ENCODE measurements at places on chromosomes 3 and 15. TPM values are rescaled to one million over a fixed set of nuclear protein-coding genes. Genes with fewer than 3 reads are reported as not detected.

GRCh38 chr3:115927197-115927596 lies 303.9 kb downstream of the GAP43 start:
- no peak for DNase-seq

- DNase-seq = no peak
Observed at GRCh38 chr3:159856590-159857104, 132.0 kb upstream of the IL12A start.

ECE2 gene
- not detected for total RNA-seq

- no peak for DNase-seq
Observed at GRCh38 chr3:178097576-178097975, 438.7 kb upstream of the KCNMB2 start.

GRCh38 chr3:17740721-17741141 lies 1.7 kb downstream of the TBC1D5 start:
- no peak for DNase-seq

Measured in activated naive CD4-positive, alpha-beta T cell treated with anti-CD3 and anti-CD28 coated beads for 36 hours (primary cell).